Activated T-helper 1 cell treated with Interleukin-2 at 50 U/mL for 16 hours (primary cell): ENCODE measurements at places on chromosomes 5 and 9.

GRCh38 chr9:121269642-121270254 is 1.8 kb downstream of the GSN start:
- DNase-seq: no peak

- no peak for DNase-seq
Measured at GRCh38 chr9:20582150-20582549, 40.1 kb downstream of the MLLT3 start.

- DNase-seq: no peak
Measured at GRCh38 chr9:37639841-37640240, 10.9 kb upstream of the FRMPD1 start.

- no peak for DNase-seq
Measured at GRCh38 chr5:53994148-53994547, 316.2 kb downstream of the ARL15 start.

DNA sequence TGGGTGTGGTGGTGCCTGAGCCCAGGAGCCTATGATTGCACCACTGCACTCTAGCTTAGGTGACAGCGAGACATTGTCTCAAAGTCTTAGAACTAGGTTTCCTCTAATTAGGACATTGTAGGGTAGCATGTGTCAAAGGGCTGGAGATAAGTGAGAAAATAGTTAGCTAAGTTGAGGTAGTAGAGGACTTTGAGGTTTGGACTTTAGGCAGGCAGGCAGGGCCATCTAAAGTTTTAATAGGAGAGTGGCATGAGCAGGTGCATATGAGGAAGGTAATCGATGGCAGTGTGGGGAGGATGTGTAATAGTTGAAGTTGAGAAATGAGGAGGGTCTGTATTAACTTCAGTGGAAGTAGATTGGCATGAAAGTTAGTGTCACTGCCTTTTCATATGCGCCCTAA is 21.1 kb downstream of the CNOT6 start:
- no peak for DNase-seq

- DNase-seq: no peak
Measured at GRCh38 chr5:2029206-2029605, 146.5 kb upstream of the IRX4 start.

DNA sequence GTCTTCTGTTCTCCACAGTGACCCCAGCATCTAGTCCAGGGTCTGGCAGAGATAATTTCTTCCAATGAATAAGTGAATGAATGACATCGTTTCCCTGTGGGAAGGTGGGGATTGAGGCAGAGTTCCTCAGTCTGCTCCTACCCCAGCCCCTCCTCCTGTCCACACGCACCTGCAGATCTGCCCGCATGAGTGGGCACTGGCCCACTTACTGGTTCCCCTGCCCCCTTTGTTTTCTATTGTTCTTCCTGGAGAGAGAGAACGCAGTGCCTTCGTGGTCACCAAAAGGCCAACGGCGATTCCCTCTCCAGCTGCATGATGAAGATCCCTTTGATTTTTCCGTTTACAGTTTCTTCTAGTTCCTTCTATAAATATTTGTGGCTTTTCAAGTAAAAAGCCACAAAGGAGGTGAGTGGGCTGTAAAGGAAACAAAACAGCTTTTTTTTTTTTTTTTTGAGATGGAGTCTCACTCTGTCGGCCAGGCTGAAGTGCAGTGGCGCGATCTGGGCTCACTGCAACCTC is 5.8 kb upstream of the FPGS start:
- no peak for DNase-seq

DNA sequence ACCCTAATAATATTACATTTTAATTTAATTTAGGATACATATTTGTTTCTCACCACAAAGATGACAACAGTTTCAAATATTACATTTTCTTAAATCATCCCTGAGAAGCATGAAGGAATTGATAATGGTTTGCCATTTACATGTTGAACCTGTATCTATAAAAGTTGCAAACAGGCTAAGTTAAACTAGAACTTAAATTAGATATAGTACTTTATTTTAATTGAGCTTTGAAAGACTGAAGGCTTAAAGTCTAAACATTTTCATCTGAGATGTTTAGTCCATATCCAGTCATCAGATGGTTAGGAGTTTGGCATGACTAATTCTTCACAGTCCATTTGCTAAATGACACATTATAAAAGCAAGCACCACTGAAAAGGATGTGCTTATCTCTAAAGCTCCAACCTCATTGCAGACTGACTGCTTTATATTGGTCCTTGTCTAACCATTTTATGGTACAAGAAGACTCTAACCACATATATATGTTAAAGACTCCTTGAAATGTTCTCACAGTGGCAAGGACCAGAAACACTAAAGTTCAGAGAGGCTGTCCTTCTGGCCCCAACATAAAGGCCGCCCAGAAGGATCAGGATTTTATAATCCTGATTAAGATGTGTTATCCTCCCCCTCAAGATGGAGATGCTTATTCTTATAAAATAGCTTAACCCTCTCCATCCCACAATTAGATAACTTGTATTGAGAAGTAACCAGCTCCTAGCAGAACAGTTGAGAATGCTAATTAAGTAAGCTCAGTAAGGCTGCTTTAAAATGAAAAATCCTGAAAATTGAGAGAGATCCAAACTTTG is 25.8 kb downstream of the WNT8A start:
- no peak for DNase-seq

DNA sequence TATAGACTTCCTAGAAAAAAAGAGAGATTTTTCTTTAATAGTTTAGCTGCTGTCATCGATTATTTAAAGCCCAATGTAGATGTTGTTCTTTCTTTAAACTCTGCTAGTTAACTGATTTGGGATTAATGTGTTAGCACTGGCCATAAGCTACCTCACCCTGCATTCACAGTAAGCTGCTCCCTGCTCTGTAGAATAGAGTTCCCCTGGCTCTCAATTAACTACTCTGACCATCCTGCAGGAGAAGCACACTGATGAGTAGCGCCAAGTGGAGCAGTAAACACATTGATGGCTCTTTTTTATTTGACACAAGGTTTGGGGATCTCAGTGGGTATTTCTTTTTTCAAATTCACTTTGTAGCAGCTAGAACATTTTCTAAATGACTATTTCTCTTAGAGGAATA is 807.9 kb upstream of the ZNF608 start:
- DNase-seq: no peak

DNA sequence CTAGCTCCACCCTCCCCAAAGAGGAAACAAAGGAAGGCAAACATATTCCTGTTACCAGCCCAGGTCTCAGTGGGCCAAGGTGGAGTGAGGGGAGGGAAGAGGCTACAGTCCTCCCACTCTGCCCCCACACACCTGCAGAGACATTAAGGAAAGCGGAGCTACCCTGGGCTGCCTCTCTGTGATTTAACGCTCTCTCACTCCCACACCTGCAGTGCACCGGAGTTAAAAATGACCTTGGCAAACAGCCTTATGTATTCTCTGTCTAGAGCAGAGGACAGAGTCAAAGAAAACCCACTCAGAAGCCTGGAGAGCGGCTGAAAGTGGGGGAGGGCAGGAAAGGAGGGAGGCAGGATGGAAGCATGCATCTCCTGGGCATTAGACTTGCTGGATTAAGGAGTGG is 32.7 kb downstream of the KCNIP1 start:
- no peak for DNase-seq

DNA sequence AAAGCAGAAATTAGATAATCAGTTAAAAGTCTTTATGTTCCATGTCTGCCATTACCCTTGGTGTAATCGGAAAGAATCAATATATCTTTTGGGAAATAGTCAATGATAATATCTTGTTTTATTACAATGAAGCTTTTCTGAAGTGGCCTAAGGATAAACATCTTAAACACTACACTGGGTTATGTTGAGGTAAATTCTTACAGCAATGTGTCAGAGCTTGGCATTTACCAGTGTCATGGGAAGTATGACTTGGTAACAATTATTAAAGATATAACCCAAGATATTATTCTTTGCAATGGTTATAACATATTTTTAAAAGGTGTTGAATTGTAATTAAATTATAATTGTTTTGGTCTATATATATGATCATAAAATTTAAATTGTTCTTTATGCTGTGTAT is 84.7 kb downstream of the CFAP95 start:
- no peak for DNase-seq

DNA sequence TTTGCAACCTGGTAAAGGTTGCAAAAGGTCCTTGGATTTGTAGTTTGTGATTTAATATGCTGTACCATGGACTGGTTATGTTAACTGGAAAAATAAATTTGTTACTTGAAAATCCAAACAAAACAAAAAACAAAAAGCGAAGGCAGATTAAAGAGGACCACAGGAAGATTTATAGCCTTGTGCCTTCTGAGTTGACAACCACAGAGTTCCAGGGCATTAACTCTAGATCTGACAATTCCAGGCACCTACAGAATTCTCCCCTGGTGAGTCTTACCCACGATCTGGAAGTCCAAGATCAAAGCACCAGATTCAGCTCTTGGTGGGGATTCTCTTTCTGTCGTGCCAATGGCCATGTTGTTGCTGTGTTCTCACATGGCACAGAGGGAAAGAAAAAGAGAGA is 107.9 kb upstream of the SELENOP start:
- no peak for DNase-seq

DNA sequence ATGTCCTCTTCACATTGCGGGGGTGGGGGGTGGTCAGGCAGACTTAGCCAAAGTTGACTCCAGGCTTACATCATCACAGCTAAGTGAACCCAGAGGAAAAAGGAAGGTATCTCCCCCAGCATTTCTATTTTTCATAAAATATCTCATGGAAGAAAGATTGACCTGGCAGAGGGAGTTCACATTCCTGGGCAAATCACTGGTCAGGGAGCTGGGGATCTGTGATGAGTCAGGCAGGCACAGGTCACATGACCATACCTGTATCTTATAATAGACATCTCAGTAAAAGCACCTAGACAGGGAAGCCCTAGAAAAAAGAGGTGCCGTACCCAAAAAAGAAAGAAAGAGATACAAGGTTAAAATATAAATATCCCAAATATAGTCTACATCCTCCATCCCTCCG is 57.3 kb upstream of the WWC1 start:
- DNase-seq: no peak

DNA sequence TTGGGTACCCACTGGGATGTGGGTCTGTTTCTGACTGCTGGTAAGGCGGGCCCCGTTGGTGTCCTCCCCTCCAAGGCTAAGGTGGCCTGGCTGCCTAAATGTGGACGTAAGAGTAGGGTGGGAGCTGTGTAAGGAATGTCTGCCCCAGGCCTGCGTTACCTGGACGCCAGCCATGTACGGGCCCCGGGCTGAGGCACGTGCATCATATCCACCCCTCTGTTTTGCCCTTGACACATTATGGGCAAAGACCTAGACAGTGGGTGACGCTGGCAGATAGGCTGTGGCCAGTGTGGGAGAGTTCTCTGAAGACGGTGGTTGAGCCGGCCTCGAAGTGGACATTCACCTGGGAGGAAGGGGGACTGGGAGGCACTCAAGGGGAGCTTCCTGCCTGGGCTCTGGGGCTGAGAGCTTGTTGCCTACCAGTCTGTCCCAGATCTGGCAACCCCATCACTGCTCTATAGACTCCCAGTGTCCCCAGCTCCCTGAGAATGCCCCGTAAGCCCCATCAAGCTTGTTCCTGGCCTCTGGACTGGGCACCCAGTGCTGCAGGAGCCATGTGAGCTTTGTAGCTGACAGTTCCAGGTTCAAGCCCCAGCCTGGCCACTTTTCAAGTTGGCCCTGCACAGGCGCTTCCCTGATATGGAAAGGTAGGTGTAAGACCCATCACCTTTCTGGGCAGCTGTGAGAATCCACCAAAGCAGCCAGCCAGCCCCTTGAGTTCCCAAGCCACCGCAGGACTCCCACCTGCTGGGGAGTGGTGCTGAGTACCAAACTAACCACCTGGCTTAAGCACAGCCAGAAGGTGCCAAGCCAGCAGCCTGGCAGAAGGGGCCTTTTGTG is 3.2 kb upstream of the PRR7 start:
- DNase-seq: no peak

GRCh38 chr9:100217536-100217935 is 118.5 kb downstream of the INVS start:
- no peak for DNase-seq

DNA sequence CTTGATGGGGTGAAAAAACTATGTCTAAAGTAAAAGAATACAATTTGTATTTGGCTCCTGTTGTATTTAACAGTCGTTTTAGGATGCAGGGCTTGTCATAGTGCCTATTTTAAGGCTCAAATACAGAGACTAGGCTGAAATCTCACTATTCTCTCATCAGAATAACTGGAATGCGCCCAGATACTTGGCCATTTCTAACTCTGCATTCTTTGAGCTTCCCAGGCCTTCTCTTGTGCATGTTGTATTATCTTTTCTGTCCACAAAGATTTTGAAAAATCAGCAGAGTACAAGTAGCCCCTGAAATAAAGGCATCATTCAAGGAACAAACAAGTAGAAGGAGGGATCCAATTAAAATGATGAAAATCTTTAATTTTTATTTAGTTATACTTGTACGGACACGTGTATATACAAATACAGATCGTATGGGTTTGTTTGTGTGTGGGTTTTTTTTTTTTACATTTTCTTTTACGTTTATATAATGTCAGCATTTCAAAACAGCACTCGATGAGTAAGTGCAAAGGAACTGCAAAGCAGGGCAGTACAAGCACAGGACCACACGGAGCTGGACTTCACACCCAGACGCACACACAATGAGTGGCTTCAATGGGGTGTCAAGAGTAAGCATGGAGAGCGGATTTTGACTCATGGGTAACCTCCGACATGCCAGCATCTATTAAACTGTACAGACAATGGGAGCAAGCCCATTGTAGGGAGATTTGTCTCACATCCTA is 294.0 kb downstream of the EFNA5 start:
- DNase-seq: no peak

GRCh38 chr5:76325326-76325725 is 77.8 kb upstream of the IQGAP2 start:
- no peak for DNase-seq

GRCh38 chr9:112061152-112061740 is 113.9 kb downstream of the SUSD1 start:
- no peak for DNase-seq

DNA sequence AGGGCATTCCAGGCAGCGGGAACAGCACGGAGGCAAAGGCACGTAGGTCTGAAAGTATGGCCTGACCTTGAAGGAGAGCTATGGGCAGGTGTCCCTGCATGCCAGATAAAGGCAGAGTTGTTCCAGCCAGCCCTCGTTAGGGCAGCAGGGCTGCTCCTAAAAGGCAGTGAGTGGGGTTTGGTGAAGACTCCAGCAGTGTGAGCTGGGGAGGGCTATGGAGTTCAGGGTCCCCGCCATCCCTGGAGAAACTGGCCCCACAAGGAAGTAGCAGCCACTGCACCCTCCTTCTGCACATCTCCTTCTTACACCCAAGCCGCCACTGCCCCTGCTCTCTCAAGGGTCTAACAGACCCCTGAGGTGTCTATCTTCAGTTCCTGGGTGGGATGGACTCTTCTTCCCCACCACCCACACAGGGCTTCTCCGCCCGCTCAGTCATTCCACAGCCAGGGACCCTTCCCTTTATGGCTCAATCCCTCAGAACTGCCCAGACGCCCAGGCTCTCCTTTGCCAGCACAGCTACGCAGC is 1.4 kb downstream of the AKNA start:
- no peak for DNase-seq

GRCh38 chr5:141743866-141744272 is 61.8 kb upstream of the ARAP3 start:
- DNase-seq: no peak

DNA sequence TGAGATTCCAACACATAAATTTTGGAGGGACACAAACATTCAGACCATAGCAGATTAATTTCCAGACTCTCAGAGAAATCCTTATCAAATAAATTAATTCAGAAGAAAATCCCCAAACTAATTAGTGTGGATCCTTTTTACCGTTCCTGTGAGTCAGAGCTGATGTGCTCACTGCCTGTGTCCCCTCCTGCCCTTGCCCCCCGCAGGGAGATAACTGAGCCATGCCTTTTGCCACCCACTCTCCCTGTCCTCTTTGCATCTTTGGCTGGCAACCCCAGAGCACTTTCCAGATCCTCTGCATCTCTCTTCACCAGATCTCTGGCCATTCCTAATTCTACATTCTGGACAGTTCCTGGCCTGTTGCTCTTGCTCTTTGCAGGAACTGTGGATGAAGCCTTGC is 135.4 kb upstream of the MAP1B start:
- DNase-seq: no peak
